ENCODE measurements at places on chromosomes 1 and 21.
A peak's percentile ranks its signal among the peaks of the same experiment; 100 is the strongest.

- DNase-seq: no peak
Measured at GRCh38 chr1:206939841-206940587, 6.3 kb downstream of the PIGR start.

- DNase-seq: no peak
Measured at GRCh38 chr1:12690156-12690555, 25.8 kb upstream of the AADACL3 start.

DNA sequence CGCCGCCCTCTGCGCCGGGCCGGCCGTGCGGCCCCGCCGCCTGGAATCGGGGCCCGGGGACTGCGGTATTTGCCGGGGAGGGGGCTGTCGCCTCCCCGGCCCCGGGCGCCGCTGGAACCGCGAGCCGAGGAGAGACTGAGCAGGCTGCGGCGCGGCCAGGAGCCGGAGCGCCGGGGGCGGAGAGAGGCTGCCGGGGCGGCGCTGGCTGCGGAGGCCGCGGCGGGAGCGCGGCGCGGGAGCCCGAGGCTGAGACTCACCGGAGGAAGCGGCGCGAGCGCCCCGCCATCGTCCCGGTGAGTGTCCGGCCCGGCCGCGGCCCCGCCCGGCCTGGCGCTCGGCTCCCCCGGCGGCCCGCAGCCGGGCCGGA lies 746 bp downstream of the DYRK1A start:
- no peak for DNase-seq

GRCh38 chr1:244730153-244730933 lies 77.4 kb downstream of the DESI2 start:
- DNase-seq: no peak

GRCh38 chr1:187237542-187237941 lies 408.8 kb downstream of the PLA2G4A start:
- no peak for DNase-seq

GRCh38 chr1:177427811-177428210 lies 257.1 kb downstream of the BRINP2 start:
- no peak for DNase-seq

DNA sequence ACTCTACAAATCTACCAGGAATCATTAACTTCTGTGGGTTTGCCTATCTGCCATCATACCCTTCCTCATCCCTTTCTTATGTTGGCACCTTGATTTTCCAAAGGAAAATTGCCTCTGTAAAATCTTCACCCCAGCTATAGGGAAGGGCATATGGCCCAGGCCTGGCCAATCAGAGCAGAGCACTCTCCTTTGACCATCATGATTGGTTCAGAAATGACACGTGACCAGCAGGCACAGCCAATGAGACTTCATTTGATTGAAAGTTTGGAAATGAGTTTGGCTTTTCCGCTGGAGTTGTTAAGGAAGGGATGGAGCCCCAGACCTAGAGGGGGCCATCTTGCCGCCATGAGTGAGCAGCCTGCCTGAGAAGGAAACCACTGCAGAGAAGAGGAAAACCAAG lies 35.1 kb upstream of the IFFO2 start:
- no peak for DNase-seq

- DNase-seq: no peak
Measured at GRCh38 chr1:228804640-228805413, 69.5 kb downstream of the RHOU start.

DNA sequence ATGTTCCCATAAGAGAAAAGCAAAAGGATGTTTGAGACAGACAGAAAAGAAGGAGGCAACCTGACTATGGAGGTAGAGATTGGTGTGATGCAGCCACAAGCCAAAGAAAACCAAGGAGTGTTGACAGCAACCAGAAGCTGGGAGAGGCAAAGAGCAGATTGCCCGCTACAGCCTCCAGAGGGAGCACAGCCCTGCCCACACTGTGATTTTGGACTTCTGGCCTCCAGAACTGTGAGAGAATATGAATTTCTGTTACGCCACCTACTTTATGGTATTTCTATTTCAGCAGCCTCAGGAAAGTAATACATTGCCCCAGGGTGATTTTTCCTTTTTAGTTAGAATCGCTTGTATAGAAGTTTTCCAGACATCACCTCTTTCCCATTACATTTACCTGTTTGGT lies 28.4 kb downstream of the SLAMF6 start:
- DNase-seq: no peak

GRCh38 chr1:92709738-92710137 lies 75.2 kb downstream of the EVI5 start:
- no peak for DNase-seq

DNA sequence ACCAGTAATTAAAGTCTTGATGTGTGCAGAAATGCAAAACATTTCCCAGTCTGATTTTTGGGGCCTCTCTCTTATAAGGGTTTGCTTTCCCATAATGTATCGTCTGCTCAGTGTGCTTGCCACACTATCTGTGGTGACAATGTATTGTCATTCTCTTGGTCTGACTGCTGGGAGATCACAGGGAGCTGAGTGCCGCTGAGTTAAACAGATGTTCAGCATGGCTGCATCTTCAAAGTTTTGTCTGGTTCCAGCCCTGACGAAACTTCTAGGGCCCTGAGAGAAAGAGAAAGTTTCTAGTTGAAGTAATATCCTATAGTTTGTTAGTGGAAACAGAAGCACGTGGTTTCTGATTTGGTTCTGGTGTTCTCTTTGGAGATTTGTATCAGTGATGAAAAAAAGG lies 42.6 kb downstream of the DNM3 start:
- no peak for DNase-seq

GRCh38 chr1:161949548-161949947 lies 74.1 kb downstream of the OLFML2B start:
- DNase-seq: no peak

DNA sequence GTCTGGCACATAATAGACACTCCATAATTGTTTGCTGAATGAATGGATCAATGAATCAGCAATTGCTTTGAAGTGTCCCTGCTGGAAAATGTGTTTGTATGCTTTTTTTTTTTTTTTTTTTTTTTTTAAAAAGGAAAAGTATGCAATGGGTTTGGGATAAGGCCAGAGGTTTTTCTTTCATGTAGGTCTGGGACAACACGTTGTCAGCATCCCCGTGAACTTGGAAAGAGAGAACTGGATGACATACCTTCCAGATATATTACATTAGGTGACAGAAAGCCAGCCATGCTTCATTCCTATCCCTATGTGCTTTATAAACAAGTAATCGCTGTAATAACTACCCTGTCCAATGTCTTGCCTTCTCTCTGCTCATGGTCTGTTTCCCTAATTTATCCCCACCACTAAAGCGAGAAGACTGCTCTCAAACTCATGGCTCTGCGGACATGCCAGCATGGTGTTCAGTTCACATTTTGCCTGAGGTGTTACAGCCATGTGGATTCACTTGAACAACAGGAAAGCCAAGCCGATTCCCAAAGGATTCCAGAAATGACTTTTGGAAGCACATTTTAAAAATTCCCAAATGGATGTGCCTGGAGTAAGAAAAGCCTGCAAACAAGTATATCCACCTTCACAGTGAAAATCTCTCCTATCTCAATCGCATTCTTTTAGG lies 34.8 kb upstream of the GREM2 start:
- no peak for DNase-seq

DNA sequence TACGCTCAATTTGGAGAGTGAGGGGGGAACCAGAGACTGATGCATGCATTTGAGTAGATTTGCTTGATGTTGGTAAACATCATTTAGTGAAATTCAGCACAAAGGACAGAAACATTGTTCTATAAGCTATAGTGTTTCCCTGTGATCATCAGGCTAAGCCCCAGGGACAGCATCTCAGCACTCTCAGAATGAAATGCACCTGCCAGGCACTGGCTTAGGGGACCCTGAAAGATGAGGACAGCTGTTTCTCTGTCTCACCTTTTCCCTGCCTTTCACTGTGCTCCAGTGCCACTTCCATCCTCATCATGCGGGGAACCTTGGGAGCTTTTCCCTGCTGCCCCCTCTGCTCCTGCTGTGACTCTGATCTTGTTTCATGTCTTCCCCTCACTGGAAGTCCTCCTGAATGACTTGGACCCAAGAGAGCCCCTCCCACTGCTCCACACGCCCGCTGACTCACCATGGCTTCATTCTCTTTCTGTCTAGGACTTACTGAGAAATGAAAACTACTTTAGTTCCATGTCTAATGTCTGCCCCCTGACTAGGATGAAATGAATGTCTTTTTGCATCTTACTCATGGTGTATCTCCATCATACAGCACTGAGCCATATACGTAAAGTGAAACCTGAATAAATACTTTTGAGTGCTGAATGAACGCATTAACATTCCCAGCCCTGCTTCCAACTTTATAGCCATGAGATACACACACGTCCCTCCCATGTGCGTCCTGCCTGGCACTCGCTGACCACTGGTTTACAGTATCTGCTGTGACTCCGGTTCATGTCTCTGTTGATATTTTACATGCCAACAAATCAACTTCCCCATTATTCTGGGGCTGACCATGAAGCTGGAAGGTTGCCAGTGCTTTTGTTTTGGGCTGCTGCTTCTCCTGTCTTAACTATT lies 182.0 kb downstream of the PCP4 start:
- no peak for DNase-seq

DNA sequence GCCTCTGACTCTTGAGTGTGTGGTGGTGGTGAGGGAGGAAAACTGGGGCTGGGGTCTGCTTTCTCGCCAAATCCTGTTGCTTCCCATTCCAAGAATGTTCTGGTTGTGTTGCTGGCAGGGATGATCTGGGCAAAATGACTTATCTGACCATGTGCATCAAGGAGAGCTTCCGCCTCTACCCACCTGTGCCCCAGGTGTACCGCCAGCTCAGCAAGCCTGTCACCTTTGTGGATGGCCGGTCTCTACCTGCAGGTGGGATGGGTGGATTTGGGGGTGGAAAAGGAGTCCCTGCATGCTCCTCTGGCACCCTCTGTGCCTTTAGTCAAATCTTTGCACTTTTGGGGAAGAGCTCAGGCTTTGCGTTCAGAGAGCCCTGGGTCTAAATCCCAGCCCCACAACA lies 18.1 kb downstream of the CYP4B1 start:
- DNase-seq: no peak

DNA sequence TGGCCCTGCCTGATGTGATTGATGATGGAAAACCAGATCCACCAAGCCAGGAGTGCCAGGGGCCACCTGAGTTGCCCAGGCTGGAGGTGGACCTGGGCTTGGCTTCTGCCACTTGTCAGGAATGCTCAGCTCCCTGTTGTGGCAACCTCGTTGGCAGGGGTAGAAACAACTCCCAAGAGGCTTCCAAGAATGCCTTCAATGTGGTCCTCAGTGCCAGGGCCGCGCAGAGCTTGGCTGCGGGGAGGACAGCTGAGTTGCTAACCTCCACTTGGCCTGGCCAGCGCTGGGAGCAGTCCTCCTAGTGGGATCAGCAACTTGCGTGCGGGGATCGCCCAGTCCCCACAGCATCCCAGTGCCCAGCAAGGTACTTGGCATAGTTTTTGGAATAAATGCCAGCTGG lies 9.0 kb downstream of the MYOM3 start:
- no peak for DNase-seq

DNA sequence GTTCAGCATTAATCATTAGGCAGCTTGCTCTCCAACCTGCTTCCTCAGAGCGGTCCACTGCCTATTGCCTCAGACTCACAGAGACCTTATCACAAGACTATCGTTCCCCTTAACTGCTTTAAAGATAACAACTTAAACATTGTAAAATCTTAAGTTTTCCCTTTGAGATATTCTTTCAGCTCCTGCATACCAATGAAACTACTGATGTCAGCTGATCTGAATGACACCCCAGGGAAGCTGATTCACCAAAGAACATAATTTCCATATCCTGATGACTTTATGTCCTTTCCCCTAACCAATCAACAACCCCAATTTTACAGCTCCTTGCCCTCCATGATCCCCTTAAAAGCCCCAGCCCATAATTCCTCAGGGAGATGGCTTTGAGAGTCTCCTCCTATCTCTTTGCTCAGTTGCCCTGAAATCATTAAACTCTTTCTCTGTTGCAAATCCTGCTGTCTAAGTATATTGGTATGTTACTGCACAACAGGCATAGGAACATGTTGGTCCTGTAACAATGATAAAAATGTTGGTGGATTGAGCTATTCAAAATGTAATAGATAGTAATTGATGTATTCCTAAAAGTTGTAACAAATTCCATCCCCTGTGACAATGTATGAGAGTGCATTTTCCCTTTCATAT lies 621.4 kb upstream of the RGS18 start:
- DNase-seq: no peak

- no peak for DNase-seq
Measured at GRCh38 chr1:52917581-52917980, 4.0 kb downstream of the ECHDC2 start.

GRCh38 chr1:11602424-11602823 lies 51.8 kb downstream of the FBXO2 start:
- DNase-seq: no peak

GRCh38 chr1:204032642-204033235 lies 40.2 kb upstream of the SOX13 start:
- DNase-seq: peak; percentile 12

DNA sequence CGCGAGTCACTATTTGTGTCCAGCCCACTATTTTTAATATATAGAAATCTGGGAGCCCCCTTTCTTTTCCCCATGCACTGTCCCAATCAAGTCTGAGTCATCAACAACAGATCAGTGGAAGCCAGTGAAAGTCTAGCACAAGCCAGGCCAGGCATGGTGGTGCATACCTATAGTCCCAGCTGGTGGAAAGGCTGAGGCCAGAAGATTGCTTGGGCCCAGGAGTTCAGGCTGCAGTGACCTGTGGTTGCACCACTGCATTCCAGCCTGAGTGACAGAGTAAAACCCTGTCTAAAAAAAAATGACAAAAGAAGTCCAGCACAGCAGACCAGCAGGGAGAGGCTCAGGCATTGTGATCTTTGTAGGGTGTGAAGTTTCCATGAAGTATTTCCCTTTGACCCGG lies 9.0 kb upstream of the RPL5 start:
- no peak for DNase-seq

DNA sequence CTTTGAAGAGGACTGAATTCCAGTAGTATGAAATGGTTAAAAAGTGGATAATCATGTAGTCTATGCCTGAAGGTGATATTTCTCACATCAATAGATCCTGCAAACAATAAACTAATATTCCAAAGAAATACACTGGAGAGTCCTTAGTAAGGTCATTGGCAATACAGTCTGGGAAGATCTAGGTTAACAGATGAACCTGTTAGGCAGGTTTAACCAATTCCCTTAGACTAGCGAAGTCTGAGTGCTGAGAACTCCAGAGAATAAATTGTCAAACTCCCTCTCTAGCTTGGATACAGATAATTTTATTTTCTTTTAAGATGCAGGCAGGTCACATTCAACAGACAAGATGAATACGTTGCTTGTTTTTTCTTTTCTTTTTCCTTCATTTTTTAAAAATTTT lies 2.4 kb downstream of the GPR157 start:
- no peak for DNase-seq

DNA sequence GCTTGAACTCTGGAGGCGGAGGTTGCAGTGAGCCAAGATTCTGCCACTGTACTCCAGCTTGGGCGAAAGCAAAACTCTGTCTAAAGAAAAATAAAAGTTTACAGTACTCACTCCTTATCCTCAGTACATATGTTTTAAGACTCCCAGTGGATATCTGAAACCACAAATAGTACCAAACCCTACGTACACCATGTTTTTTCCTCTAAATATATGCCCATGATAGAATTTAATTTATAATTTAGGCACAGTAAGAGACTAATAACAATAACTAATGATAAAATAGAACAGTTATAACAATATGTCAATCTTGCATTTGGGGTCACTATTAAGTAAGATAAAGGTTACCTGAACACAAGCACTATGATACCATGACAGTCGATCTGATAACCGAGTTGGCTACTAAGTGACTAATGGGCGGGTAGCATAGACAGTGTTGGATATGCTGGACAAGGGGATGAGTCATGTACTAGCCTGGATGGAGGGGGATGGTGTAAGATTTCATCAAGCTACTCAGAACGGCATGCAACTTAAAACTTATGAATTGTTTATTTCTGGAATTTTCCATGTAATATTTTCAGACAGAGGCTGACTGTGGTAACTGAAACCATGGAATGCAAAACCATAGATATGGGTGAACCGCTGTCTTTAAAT lies 43.7 kb downstream of the ST7L start:
- no peak for DNase-seq

- no peak for DNase-seq
Measured at GRCh38 chr1:47990286-47990685, 6.9 kb downstream of the TRABD2B start.
